ENCODE measurements at places on chromosomes 13 and 19.

DNA sequence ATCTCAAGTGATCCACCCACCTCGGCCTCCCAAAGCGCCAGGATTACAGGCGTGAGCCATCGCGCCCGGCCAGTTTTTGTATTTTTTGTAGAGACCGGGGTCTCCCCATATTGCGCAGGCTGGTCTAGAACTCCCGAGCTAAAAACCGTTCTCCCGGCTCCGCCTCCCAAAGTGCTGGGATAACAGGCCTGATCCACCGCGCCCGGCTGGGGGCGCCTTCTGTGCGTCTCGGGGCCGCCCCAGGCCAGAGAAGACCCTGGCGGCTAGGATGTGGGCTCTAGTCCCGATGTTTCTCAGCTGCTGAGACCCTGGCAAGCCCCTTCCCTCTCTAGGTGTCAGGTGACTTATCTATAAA is 3.6 kb downstream of the ARHGAP45 start:
- peaks cover 4% of the 10 kb centered on the region for H3K4me1 ChIP-seq
- no peaks in the 10 kb centered on the region for H3K36me3 ChIP-seq
- peaks cover 4% of the 10 kb centered on the region for H3K27me3 ChIP-seq
- no peak for DNase-seq
- H3K27ac ChIP-seq: no peak overlapping the region

- no peak overlapping the region for H3K27ac ChIP-seq
- H3K4me1 ChIP-seq: no peaks in the 10 kb centered on the region
- no peak overlapping the region for H3K4me3 ChIP-seq
- no peak for DNase-seq
- H3K27me3 ChIP-seq: no peaks in the 10 kb centered on the region
Observed at GRCh38 chr13:37429976-37430375, 168.6 kb downstream of the POSTN start.

DNA sequence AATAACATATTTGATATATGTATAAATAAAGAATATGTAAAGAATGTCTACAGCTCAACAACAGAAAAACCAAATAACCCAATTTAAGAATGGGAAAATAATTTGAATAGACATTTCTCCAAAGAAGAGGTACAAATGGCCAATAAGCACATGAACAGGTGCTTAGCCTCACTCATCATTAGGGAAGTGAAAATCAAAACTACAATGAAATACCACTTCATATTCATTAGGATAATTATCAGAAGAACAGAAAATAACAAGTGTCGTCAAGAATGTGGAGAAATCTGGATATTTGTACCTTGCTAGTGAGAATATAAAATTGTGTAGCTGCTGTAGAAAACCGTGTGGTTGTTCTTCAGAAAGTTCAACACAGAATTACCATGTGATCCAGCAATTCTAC is 8.4 kb upstream of the SUPT20H start:
- no peaks in the 10 kb centered on the region for H3K36me3 ChIP-seq
- H3K4me3 ChIP-seq: no peak overlapping the region
- H3K4me1 ChIP-seq: no peaks in the 10 kb centered on the region
- no peaks in the 10 kb centered on the region for H3K27me3 ChIP-seq
- H3K27ac ChIP-seq: no peak overlapping the region

GRCh38 chr13:81874253-81874652 is 1533.3 kb upstream of the SPRY2 start:
- DNase-seq: no peak
- no peaks in the 10 kb centered on the region for H3K27me3 ChIP-seq
- H3K36me3 ChIP-seq: no peaks in the 10 kb centered on the region
- no peak overlapping the region for H3K4me3 ChIP-seq
- H3K4me1 ChIP-seq: no peaks in the 10 kb centered on the region
- no peak overlapping the region for H3K27ac ChIP-seq

DNA sequence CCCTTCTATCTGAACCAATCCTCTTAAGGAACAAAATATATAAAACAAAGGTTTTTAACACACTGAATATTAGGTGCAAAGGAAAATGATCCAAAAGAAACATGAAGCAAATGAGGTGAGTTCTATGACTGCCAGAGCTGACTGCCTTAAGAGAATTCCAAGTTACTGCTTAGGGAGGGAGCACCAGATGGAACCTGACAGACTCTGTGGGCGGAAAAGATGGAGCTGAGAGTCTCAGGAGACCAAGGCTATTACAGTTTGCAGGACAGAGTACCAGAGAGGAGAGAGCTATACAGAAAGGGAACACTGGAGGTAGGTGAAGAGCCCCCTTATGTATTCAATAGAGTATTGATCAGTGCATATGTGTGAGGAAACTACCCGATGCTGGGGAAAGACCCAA is 87.2 kb downstream of the B3GLCT start:
- no peak for DNase-seq
- H3K27me3 ChIP-seq: no peaks in the 10 kb centered on the region
- no peaks in the 10 kb centered on the region for H3K36me3 ChIP-seq
- H3K4me3 ChIP-seq: no peak overlapping the region
- H3K4me1 ChIP-seq: no peaks in the 10 kb centered on the region
- no peak overlapping the region for H3K27ac ChIP-seq

DNA sequence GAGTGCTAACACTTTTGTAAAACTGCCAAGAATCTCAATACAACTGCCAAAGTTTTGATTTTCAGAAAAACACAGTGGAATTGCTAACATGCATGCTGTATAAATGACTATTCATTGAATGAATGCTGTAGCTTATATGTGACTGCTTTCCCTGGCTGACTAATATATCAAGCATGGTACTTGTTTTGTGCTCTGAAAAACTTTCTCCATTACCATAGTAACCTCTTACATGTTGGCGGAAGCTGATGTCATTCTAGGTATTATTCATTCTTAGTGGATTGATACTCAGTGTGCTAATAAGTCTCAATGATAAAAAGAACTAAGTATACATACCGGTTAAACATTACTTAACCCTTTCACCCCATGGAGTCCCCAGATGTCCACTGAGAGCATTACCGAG is 166.1 kb upstream of the MYO16 start:
- H3K4me3 ChIP-seq: no peak overlapping the region
- H3K36me3 ChIP-seq: no peaks in the 10 kb centered on the region
- no peak for DNase-seq
- H3K27me3 ChIP-seq: no peaks in the 10 kb centered on the region
- no peaks in the 10 kb centered on the region for H3K4me1 ChIP-seq

DNA sequence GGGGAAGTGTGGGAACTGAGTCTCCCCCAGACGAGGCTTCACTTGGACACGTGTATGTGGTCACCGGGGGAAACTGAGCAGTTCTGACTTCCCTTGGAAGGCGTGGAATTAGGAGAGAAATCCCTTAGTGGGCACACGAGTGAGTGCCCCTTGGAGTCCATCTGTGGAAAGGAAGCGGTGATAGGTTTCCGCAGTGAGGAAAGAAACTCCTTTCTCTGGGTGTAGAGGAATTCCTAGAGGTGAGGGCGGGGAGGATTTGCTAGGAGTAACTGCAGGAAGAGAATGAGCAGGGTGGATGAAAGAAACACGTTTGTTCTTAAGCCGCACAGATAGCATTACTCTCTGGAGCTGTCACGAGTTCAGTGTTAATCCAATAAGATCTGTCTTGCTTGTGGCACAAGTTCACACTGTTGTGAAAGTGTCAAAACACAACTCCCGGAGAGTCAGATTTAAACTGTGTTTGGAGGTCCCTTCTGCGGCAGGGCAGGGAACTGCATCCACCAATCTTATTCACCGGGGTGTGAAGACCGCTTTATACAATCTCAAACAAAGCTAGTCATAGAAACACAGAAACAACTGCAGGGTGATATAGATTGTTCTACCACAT is 1.2 kb downstream of the KL start:
- no peaks in the 10 kb centered on the region for H3K4me1 ChIP-seq
- H3K27me3 ChIP-seq: no peaks in the 10 kb centered on the region
- peak; percentile 20 for DNase-seq
- no peak overlapping the region for H3K27ac ChIP-seq
- peak overlapping the region; percentile 53 for H3K4me3 ChIP-seq

DNA sequence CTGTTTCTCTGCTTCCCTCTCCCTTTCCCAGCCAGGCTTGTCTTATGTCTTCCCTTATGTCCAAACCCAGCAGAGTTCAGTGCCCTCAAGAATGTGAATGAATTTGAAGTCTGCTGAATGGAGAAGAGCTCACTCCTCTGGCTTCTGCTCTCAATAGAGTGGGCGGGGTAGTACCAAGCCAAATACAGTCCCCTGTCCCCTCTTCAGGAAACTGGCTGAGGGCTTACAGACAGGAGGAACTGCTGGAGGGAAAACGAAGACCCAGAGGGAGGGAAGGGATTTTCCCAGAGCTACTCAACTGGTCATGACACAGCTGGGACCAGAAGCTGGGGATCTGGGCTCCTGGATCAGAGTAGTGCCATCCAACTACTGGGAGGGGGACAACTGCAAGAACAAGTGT is 32.9 kb upstream of the POU2F2 start:
- no peaks in the 10 kb centered on the region for H3K4me1 ChIP-seq
- no peaks in the 10 kb centered on the region for H3K27me3 ChIP-seq
- H3K27ac ChIP-seq: no peak overlapping the region
- no peaks in the 10 kb centered on the region for H3K36me3 ChIP-seq
- DNase-seq: no peak
- H3K4me3 ChIP-seq: no peak overlapping the region
